Stimulated activated CD4-positive, alpha-beta T cell treated with anti-CD3 and anti-CD28 coated beads, Interleukin-4, amount 100 ng/mL, for 48 hours (primary cell): ENCODE measurements at places on chromosomes 13 and 19.

DNA sequence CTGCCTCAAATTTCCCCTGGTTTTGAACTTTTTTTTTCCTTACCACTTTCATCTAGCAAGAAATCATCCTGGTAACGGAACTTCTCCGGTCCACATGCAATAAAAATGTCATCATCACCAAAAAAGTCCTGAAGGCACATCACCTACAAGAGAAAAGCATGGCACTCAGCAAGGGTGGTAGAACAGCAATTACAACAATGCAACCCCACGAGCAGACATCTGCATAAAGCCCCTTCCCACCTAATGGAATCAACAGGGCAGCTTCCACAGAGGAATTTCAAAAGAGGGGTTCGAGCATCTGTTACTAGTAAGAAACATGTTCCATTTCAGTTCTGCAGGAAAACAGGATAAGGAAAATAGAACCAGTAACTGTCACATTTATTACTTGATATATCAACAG, 183.9 kb downstream of the DCLK1 start:
- DNase-seq, result no peak

GRCh38 chr13:77333594-77333993, 6.7 kb upstream of the MYCBP2 start:
- no peak for DNase-seq

- DNase-seq, result peak; percentile 30
These were observed 2.4 kb downstream of the GADD45B start for GRCh38 chr19:2478278-2478755.

GRCh38 chr19:57088133-57088532, 31.7 kb upstream of the USP29 start:
- no peak for DNase-seq
